ENCODE measurements at places on chromosomes 16 and 17.

DNA sequence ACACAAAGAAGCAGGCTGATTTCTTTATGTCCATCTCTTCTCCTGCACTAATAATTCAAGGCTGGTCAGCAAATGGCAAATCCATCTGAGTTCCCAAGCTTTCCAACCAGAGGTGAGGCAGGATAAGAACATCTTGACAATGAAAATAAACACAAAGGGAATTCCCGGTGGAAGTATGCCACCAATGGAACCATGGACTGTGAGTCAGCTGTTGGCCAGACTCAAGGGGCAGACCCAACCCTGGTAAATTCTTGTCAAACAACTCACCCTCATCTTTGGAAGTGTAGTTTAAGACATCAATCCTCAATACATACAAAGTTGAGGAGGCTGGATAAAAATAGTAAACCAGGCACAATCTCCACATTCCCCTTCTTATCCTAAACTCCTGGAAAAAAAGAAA is 74.3 kb upstream of the CES5A start:
- DNase-seq = no peak

GRCh38 chr17:39325528-39326240 is 75.7 kb downstream of the FBXL20 start:
- DNase-seq = no peak

DNA sequence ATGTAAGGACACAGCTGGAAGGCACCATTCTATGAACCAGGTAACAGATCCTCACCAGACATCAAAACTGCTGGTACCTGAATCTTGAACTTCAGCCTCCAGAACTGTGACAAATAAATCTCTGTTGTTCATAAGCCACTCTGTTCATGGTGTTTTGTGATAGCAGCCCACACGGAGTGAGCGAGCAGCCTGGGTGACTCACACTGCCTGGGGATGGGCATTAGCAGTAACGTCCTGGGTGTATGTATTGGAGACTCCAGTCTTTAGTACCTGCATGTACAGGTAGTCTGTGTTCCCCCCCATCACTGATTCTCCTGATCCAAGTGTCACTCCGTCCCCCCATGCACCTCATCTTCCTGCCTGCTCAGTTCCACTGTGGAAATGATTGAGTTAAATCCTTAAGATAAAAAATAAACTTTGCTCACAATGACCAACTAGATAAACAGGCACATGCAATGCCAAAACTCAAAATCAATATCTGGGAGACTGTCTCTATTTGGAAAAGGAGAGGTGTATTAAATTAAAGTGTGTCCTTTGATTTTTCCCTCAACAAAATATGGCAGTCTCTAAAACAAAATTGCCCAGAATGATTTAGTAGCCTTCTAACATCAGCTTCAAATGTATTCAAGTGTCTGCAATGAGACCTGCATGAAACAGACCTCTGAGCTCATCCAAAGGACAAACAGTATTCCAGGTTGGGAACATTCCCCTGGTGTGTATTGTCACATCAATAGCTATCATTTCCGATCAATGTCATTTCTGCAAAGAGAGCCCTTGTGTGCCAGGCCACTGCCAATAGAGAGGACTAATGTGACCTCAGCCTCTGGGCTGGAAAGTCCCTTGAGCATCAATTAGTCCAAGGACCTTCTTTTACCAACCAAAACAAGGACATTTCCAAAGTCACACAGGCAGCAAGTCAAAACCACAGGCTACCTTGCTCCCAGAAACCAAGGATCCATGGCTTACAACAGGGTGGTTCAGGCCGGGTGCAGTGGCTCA is 12.2 kb upstream of the VAT1L start:
- no peak for DNase-seq

DNA sequence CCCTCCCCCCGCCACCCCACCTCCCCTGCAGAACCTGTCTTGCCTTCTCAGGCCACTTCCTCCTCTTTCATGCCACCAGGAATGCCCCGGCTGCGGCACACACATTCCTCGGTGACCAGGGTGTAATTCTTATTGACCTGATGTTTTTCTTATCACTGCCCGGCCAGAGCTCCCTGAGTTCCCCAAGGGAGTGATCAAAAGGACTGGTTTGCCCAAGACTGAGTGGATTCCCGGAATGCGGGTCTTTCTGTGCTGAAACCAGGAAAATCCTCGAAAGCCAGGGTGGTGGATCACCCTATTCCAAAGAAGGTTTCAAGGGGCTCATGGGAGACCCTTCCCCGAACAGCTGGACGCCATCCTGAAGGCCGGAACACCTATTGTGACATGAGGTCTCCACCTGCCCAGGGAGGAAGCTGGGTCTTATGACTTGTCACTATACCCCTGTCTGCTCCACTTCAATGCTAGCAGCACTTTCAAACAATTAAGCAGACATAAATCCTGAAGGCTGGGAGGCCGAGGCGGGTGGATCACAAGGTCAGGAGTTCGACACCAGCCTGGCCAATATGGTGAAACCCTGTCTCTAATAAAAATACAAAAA is 53.0 kb upstream of the RPL38 start:
- no peak for DNase-seq

DNA sequence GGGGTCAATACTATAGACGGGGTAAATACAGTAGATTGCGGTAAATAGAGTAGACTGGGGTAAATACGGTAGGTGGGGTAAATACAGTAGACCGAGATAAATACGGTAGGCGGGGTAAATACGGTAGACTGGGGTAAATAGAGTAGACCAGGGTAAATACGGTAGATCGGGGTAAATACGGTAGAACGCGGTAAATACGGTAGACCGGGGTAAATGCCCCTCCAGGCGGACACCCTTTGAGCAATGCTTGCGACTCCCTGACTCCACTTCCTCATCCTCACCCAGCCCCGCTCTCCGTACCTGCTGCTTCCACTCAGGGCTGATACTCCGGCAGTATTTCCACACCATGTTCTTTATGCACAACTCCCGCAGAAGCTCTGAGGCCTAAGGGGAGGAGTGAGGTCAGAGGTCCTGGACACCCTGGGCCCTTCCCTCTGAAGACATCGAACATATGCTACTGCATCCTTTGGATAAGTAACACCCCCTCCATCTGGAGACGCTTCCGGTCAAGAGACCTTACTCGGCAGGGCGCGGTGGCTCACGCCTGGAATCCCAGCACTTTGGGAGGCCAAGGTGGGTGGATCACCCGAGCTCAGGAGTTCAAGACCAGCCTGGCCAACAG is 13.3 kb upstream of the CRK start:
- no peak for DNase-seq

- DNase-seq = no peak
Measured at GRCh38 chr16:11340710-11341109, 4.5 kb upstream of the RMI2 start.

DNA sequence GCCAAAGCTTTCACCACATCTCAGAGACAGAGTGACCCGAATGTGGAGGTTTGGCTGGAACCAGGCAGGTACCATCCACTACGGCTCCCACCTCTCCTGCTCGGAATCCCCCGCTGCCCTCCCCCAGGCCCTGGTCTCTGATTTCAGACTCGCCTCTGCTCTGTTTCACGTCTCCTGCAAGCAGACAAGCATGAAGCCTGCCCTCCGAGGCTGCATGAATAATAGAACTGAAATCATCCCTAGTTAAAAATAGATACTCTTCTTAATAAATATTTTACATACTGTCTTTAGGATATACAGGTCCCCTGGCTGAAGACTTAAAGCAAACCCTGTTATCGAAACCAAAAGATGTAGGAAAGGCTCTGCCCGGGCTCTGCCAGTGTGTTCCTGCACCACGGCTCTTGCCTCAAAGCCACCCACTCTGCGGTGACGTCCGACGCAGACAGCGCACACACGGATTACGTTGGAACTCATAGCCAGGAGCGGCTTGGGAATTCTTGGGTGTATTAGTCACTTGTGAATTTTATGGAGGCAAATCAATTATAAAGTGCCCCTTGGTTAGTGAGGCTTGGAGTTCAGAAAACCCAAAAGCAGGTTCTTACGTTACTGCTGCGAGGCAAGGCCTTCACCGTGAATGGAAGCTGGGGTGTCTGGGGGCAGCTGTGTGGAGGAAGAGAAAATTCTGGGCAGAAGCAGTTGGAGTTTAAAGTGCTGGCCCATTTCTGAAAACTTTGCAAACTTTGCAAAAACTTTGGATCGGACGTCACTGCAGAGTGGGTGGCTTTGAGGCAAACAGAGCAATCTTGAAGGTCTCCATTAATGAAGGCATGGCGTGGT is 25.6 kb upstream of the NPTX1 start:
- no peak for DNase-seq

DNA sequence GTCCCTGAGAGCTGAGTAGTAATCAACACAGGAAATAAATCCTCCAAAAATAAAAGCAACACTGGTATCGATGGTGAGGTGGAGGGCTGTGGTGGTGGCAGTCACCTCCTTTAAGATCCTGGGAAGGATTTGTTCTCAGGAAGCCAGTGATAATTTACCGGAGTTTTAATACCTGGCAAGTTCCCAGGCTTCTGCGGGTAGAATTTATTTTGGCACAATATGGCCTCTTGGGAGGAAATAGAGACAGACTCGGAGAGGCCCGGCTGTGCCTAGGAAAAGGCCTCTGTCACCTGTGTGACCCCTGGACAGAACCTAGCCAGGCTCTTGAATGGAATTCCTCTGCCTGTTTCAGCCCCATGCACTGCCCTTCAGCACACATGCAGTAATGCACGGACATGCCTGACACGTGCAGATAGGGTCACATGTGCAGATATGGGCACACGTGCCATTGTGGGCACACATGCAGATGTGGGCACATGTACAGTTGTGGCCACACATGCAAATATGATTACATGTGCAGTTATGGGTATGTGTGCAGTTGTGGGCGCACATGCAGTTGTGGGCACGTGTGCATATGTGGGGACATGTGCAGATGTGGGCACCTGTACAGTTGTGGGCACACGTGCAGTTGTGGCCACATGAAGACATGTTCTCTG is 33.5 kb downstream of the MGAT5B start:
- no peak for DNase-seq

DNA sequence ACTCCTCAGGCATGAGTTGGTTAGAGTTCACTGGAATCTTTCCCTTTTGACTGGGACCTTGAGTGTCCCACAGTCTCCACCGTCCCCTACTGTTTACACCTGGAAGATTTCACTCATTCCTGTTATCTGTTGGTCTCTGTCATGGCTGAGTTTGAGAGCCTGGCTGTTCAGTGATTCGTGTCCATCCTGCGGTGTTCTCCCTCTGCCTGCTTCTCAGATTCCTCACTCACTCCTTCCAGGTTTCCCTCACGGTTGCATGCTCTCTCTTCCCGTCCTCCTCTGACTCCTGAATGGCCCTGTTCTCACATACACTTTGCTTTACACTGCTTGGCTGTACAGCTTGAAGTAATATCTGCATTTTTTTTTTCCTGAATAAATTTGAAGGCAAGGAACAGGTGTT is 24.5 kb downstream of the OR1D5 start:
- DNase-seq = no peak

DNA sequence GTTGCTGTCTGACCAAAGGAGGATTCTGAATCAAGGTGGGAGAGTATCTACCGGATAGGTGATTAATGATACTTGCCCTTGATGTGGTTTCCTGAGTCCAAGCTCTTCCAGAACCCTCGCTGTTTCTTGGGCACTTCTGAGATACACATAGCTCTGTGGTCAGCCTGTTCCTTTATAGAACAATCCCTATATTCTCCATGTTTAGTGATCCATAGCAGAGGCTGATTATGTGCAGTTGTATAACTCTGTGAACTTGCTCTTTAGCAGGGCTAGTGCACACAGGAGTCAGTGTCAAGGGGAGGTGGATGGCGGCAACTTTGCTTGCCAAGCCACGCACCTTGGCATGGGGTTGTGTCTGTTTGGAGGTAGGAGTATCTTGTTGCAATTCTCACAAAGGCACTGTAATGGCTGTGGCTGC is 36.1 kb downstream of the ARL4D start:
- DNase-seq = no peak

GRCh38 chr16:89363621-89364393 is 126.6 kb downstream of the ANKRD11 start:
- DNase-seq = no peak

- DNase-seq = no peak
Measured at GRCh38 chr17:82235056-82235774, 6.4 kb downstream of the SLC16A3 start.

DNA sequence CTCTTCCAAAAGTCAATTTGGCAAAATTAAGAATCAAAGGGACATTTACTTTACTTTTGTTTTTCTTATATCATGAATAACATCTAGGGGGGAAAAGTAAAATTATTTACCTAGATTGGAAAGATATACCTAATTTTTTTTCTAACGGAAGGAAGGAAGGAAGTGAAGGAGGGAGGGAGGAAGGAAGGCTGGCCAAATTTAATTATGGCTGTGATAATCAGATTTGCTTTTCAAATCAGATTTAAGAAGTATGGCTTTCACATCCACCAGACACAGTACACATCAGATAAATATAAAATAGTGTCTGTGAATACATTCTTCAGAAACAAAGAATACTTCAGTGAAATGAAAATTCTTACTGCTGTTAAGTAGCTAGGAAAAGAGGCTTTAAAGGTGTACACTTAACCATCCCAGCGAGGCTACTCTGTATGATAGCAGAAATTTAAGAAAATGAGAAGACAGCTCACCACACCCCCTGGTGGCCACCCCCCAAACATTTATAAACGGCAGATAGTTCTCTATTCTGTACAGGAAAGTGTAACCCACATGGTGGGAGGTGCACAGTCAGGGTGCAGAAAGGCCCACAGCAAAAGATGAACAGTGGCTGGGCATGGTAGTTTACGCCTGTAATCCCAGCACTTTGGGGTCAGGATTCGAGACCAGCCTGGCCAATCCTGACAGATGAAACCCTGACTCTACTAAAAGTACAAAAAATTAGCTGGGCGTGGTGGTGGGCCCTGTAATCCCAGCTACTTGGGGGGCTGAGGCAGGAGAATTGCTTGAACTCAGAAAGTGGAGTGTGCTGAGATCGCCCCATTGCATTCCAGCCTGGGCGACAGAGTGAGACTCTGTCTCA is 150.8 kb downstream of the SSH2 start:
- DNase-seq = no peak

DNA sequence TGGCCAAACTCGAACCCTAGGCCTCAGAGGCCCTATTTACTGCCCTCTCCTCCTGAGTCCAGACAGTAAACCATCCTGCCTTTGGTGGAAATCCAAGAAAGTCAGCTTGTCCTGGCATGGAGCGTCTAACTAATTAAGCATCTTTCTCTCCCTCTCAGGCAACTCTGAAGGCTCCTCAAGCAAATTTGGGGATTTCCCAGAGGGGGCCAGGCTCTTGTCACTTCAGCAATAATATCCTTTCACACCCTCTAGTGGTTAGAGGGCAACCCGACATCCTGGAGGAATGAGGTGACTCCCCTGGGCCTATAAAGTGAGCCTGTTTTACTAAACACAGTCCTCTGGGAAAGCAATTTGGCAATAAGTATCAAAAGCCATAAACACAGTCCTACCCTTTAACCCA is 60.4 kb downstream of the NOG start:
- DNase-seq = no peak

- no peak for DNase-seq
Measured at GRCh38 chr17:21687136-21687953, 5.0 kb upstream of the KCNJ18 start.
